ENCODE measurements at places on chromosomes 6 and 20.
A peak's percentile ranks its signal among the peaks of the same experiment; 100 is the strongest.

DNA sequence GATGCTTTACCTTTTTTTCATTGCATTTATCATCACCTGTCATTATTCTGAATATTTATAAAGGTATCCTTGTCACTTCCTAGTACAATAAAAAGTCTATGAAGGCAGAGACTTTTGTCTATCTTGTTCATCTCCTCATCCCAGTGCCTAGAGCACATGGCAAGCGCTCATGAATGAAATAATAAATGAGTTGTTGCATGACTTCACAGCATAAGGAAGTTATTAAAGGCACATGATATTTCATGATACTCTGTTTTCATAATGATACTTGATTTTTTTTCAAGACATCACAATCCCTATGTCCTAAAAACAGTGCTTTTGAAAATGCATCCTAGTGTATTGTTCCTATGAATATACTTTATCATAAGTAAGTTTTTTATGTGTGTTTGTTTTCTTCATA lies 310.6 kb upstream of the RSPO3 start:
- no peak for DNase-seq

DNA sequence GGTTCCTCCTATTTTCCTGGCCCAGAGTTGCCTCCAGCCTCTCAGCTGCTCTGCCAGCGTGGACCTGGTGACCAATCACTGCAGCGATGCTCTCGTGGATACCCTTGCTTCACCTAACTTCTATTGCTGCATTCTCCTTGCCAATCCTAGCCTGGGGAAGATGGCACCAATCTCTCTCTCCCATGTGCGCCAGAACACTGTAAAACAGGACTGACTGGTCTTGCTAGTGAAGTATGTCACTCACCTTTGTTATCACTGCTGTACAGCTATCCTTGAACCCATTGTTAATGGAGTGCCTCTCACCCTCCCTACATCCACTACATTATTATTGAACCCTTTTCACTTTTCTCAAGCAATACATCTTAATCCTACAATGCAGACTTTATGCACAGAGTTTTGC lies 80.1 kb downstream of the LYRM4 start:
- DNase-seq, result no peak

- DNase-seq, result no peak
These were observed 153.6 kb downstream of the SYCP2 start for GRCh38 chr20:59779656-59780380.

GRCh38 chr6:80940976-80941375 lies 811.5 kb downstream of the TENT5A start:
- no peak for DNase-seq

DNA sequence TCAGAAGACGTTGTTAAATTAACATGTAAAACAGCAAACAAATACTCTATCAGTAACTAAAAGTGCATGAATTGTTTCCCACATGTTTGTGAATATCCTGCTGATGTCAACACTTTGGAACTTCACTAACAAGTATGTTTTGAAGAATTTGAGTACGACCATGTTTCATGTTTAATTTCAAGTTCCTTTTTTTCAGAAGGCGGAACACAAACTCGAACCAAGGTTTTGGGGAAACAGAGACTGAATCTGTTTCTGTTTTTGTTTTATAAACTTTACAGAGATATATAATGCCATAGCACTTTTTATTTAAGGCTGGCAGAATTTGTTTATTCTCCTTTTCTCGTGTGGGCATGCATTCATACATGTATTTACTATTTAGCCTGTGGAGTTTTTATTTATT lies 509.3 kb upstream of the CITED2 start:
- DNase-seq, result peak; percentile 40

GRCh38 chr20:37936041-37936440 lies 33.1 kb downstream of the VSTM2L start:
- no peak for DNase-seq

DNA sequence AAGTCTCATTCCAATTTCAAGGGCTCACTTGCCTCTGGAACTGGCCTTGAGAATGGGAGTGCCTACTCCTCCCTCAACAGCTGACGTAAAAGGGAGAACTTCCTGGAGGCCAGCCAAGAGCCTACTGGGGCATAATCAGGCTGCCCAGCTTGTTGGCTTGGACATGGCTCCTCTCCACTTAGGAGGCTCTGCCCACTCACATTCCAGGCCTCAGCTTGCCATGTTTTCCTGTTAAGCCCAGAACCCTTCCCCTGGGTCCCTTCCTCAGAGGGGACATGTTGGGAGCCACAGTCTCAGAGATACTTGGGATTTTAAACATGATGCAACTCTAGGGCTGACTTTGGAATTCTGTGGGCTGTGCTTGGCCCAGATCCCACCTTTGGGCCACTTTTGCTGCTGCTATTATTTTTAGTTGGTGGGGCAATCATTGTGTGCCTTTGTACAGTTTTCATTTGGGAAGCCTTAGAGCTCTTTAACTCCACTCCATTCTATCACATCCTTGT lies 31.5 kb upstream of the ADTRP start:
- DNase-seq, result peak; percentile 88

GRCh38 chr6:16540804-16541752 lies 220.2 kb downstream of the ATXN1 start:
- DNase-seq, result peak; percentile 65

DNA sequence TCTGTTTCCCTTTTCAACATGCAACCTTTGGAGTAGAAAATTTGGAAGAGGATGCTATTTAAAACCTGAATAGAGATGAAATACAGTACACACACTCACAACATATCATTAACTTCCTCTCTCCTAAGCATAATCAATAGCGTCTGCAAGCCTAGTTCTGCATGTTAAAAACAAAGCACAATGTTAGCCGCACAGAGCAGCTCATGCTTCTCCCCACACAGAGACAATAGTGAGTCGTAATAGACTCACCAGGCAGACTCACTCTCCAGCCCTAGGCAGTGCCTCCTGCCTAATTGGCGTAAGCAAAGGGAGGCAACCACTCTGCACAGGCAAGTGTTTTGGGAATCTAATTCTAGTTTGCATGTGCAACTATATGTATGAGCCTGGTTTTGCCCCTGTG lies 45.8 kb upstream of the ARID1B start:
- peak; percentile 65 for DNase-seq

GRCh38 chr6:52518279-52518945 lies 58.4 kb downstream of the TRAM2 start:
- peak; percentile 64 for DNase-seq

DNA sequence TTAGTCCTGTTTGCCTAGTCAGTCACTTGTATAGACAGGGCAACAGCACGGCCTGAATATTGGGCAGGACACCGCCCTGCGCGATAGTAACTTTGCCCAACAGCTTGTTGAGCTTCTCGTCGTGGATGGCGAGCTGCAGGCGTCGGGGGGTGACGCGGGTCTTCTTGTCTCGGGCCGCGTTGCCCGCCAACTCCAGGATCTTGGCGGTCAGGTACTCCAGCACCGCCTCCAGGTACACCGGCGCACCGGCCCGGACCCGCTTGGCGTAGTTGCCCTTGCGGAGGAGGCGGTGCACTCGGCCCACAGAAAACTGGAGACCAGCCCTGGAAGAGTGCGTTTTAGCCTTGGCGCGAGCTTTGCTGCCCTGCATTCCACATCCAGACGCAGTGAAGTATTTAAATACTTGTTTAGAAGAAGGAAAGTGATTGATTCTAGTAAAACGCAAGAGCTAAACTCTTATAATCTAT lies 92.8 kb upstream of the BTN3A2 start:
- peak; percentile 28 for DNase-seq

DNA sequence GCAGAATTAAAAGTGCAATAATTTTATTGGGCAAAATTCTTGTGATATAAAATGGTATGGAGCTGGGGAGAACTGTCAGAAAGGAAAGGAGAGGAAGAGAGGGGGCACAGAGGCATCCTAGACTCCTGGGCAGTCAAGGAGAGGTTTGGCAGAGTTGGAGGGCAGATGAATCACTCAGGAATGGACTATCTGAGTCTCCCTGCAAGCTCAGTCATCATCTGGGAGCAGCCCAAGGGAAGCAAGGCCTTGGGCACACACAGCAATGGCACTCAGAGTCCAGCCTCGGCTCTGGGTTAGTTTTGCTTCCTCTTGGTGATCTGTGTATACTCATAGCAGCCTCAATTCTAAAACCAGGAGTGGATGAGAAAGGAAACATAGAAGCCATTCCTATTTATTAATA lies 67.2 kb downstream of the SLC22A1 start:
- peak; percentile 6 for DNase-seq

DNA sequence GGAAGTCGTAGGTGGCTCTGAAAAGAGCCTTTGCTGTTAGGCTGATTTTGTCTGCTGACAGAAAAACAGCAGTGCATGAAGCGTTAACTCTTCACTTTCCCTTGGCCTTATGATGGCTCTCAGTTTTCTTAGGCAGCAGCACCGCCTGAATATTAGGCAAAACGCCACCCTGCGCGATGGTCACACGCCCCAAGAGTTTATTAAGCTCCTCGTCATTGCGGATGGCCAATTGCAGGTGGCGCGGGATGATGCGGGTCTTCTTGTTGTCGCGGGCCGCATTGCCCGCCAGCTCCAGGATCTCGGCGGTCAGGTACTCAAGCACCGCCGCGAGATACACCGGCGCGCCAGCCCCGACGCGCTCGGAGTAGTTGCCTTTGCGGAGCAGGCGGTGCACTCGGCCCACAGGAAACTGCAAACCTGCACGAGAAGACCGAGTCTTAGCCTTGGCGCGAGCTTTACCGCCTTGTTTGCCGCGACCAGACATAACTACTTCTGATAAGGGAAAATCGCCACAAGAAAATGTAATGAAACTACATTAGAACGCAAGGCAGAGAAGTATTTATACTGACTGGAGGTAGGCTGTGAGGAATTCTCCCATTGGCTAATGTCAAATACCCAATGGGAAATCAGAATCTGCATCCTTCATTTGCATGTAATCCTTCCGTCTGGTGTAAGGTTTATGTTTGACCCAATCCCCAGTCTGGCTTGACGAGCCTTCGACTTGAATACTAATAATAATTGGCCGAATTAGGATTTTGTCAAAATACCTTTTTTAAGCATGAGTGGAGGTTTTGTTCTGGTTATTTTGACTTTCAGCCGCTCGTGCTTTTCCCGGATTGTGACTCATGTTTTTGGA lies 53.9 kb upstream of the HFE start:
- DNase-seq, result peak; percentile 98

DNA sequence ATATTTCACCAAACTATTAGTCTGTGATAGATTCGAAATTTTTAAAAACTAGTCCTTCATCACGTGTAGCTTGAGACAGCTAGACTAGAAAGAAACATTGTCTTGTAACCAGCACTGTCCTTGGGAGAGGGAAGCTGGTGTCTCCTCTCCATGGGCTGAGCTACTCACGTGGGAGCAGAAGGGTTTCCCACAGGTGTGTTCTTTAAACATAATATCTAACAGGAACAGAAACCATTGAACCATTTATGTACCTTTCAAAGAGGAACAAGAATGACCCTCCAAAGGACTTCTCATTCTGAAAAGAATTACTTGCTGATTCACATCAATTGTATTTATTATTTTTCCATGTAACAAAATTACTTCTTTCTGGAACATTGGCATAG lies 72.4 kb upstream of the SYNJ2 start:
- no peak for DNase-seq

- DNase-seq, result peak; percentile 2
These were observed 30.5 kb upstream of the RPS6KA2 start for GRCh38 chr6:166657531-166657930.

DNA sequence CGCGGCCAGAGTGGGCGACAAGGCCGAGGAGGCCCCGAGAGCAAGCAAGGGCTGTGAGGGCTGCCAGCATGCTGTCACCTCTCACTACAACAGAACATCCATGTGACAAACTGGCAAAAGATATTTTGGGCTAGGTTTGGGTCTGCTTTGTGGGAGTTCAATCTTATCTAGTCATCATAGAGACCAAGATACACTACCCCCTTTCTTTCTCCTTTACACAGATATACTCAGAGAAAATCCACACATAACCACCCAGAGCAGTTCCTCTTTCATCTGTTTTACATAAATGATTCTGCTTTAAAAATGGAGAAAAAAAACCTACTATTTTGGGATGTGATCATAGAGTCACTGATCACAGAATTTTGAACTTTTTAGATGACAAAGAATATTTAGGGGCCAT lies 16.8 kb downstream of the SOX4 start:
- no peak for DNase-seq

- no peak for DNase-seq
These were observed 77.3 kb upstream of the FERMT1 start for GRCh38 chr20:6200092-6200491.

DNA sequence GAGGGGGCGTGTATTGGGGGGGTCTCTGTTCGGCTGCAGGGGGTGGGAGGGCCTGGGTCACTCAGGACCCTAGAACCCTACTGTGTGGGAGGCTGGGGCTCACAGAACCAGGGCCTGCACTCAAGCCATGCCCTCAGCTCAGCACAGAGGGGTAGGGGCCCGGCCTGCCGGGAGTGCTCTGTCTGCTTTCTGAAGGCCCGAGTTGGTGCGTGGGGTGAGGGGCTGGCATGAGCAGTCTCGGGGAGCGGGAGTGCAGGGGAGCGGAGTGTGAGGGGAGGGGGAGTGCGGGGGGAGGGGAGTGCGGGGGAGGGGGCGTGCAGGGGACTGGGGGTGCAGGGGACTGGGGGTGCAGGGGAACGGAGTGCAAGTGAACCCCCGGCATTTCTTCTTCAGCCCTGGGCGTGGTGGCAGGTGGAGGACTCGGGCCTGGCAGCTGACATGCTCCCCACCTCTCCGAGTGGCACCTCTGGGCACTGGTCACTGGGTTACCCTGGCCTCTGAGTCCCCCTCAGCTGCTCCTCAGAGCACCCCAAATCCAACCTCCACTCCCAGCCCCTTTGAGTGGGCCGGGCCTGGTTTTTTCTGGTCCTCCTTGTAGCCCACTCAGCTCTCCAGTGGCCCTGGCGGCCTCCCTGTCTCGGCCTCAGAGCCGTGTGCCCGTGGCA lies 1.0 kb downstream of the COL20A1 start:
- DNase-seq, result peak; percentile 9

GRCh38 chr6:143441680-143442545 lies 8.6 kb downstream of the ADAT2 start:
- DNase-seq, result peak; percentile 50

- DNase-seq, result no peak
These were observed 139.7 kb downstream of the SOBP start for GRCh38 chr6:107629548-107630129.

All from EH (cell line).